ENCODE measurements at places on chromosomes 1 and 21. TPM values are rescaled to one million over a fixed set of nuclear protein-coding genes. Genes with fewer than 3 reads are reported as not detected.

IFI44 gene
- 2.0 TPM for total RNA-seq

- H3K27ac ChIP-seq = peak overlapping the region; percentile 98
- peaks cover 2% of the 10 kb centered on the region for H3K36me3 ChIP-seq
- H3K27me3 ChIP-seq = no peaks in the 10 kb centered on the region
- no peak for DNase-seq
- peaks cover 36% of the 10 kb centered on the region for H3K4me1 ChIP-seq
These were observed 705 bp upstream of the QSOX1 start for GRCh38 chr1:180154003-180154324.

FCRL4 gene
- not detected for total RNA-seq

SERPINC1 gene
- total RNA-seq = 0.64 TPM

GRCh38 chr1:73781251-73781650 is 416.7 kb downstream of the LRRIQ3 start:
- no peak for DNase-seq
- H3K27ac ChIP-seq = no peak overlapping the region
- no peaks in the 10 kb centered on the region for H3K36me3 ChIP-seq
- no peak overlapping the region for H3K4me3 ChIP-seq
- no peaks in the 10 kb centered on the region for H3K27me3 ChIP-seq

COL6A1 gene
- total RNA-seq = 34.2 TPM

- peaks cover 60% of the 10 kb centered on the region for H3K36me3 ChIP-seq
- no peak for DNase-seq
- H3K4me1 ChIP-seq = 0 out of 2 replicates have a peak, but pooled peaks cover 2% of the 10 kb centered on the region
- no peaks in the 10 kb centered on the region for H3K27me3 ChIP-seq
- H3K4me3 ChIP-seq = no peak overlapping the region
- no peak overlapping the region for H3K27ac ChIP-seq
These were observed 29.5 kb downstream of the WDR26 start for GRCh38 chr1:224404916-224405603.

CFHR3 gene
- not detected for total RNA-seq

- no peaks in the 10 kb centered on the region for H3K36me3 ChIP-seq
- no peak for DNase-seq
- H3K4me3 ChIP-seq = no peak overlapping the region
These were observed 80.6 kb downstream of the CENPF start for GRCh38 chr1:214683621-214684020.

- H3K27ac ChIP-seq = no peak overlapping the region
- no peak overlapping the region for H3K4me3 ChIP-seq
These were observed 19.2 kb upstream of the PTTG1IP start for GRCh38 chr21:44892536-44893277.

- H3K27ac ChIP-seq = peak overlapping the region; percentile 55
- no peaks in the 10 kb centered on the region for H3K36me3 ChIP-seq
- H3K27me3 ChIP-seq = no peaks in the 10 kb centered on the region
- H3K4me3 ChIP-seq = no peak overlapping the region
These were observed 172.3 kb downstream of the TGFB2 start for GRCh38 chr1:218517459-218517858.

KRTAP7-1 gene
- not detected for total RNA-seq

DNA sequence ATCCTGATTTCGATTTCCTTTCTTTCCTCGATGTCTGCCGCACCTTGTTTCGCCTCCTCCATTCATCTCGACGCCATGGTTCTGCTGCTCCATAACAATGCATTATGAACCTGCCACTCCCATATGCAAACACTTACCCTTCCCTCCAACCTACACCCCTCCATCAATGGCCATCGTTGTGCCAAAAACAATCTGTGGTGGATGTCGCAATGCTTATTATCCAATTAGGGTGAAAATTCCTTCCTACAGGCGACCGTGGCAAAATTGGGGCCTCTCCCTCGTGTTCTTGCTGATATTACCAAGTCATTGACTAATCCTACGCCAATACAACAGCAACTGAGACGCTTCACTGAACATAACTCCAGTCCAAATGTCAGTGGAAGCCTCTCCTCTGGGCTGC is 40.3 kb downstream of the CLEC20A start:
- peaks cover 9% of the 10 kb centered on the region for H3K36me3 ChIP-seq
- H3K27ac ChIP-seq = no peak overlapping the region
- no peaks in the 10 kb centered on the region for H3K27me3 ChIP-seq
- no peak overlapping the region for H3K4me3 ChIP-seq
- H3K4me1 ChIP-seq = no peaks in the 10 kb centered on the region
- no peak for DNase-seq

GRCh38 chr1:18901147-18901951 is 1.0 kb downstream of the ALDH4A1 start:
- no peak for DNase-seq
- H3K27me3 ChIP-seq = no peaks in the 10 kb centered on the region
- peaks cover 4% of the 10 kb centered on the region for H3K36me3 ChIP-seq
- peaks cover 30% of the 10 kb centered on the region for H3K4me1 ChIP-seq
- H3K27ac ChIP-seq = peak overlapping the region; percentile 95
- peak overlapping the region; percentile 93 for H3K4me3 ChIP-seq

- no peak for DNase-seq
- no peaks in the 10 kb centered on the region for H3K4me1 ChIP-seq
- H3K36me3 ChIP-seq = no peaks in the 10 kb centered on the region
- H3K27ac ChIP-seq = no peak overlapping the region
- H3K4me3 ChIP-seq = no peak overlapping the region
These were observed 262.9 kb downstream of the PTPRU start for GRCh38 chr1:29499104-29499650.

AHDC1 gene
- total RNA-seq = 47.1 TPM

LYPD8 gene
- total RNA-seq = not detected

IL12RB2 gene
- total RNA-seq = 0.26 TPM

DNA sequence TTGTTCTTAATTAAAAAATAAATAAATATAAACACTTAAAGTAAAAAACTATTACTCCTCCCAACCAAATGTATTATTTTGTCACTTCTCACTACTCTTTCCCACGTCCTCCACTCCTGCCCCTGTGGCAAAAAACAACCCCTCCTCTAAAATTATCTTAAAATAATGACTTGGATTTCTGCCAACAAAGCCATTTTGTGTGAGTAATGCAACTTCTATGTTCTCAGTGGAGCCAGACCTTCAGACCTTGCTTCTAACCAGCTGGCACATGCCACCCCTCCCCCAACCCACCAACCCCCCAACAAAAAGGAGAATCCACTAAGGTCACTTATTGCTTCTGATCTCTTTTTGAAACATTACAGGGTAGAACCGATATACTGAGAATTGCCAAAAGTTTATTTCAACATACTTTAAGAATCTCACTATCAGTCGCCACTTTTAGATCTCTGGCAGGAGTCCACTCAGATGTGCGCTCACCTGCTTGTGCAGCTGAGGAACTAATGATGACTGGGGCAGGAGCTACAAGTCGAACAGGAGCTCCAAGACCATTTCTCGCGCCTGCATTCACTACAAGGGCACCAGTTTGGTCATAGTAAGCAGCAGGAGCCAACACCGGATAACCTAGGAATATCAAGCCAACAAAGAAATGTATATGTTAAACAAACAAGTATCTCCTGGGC is 58.3 kb upstream of the SDC3 start:
- DNase-seq = no peak
- no peak overlapping the region for H3K4me3 ChIP-seq
- no peak overlapping the region for H3K27ac ChIP-seq
- peaks cover 63% of the 10 kb centered on the region for H3K36me3 ChIP-seq

C4BPB gene
- total RNA-seq = 0.62 TPM

DNA sequence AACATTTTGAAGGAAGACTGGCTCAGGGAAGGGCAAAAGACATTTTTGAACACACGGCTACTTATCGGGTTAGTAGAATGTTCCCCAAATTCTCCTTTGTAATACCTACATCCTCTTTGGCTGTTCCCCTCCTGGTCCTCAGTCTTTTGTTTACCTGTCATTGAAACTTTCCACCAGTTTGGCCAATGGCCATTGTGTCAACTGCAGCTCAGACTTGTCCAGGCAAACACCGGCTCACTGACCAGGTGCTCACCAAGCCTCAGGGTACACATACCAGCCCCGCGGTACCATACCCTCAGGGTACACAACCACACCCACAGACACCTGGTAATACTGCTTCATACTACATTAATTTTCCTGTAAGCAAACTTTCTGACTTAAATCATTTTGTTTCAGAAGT is 84.8 kb upstream of the ZNF648 start:
- H3K27ac ChIP-seq = no peak overlapping the region
- H3K4me1 ChIP-seq = no peaks in the 10 kb centered on the region
- H3K36me3 ChIP-seq = no peaks in the 10 kb centered on the region
- no peaks in the 10 kb centered on the region for H3K27me3 ChIP-seq

PPCS gene
- total RNA-seq = 72.7 TPM

DNA sequence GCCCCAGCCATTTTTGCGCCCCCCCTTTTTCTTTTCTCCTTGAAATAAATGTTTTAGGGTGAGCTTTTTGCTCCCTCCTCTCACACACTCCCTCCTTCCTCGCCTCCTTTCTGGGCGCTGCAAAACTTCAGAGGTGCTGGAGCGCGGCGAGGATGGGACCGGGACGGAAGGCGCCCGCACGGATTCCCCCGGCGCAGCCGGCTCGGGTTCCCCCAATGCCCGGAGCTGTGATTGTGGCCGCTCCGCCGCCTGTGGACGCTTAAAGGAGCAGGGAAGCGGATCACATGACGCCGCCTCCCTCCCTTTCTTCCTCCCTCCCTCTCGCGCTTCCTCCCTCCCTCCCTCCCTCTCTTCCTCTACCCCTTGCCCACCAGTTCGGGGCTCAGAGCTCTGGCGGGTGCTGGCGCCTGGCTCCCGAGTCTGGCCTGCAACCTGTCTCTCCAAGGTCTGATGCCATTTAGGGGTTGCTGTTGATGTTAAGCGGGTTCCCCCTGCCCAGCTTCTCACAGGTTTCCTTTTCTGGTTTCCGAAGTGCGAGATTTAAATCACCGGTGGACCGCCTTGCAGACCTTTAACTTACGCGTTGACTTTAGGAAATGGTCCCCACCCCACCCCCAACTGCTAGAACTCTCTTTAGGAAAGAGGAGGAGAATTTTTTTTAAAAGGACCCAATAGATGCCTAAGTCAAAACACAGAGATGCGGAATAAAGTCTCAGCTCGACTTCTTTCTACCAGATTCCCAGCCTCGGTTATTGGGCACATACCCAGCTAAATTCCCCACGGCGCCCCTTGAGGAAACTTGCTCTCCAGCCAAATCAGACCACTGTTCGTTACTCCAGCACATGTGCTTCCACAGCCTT is at the start of gene WLS:
Gene WLS, minus strand, starts transcription at position 235 of the 860 bp plus-strand sequence. Its CDS starts 224 bp downstream, at position 11.
- peak within 1 kb of the TSS; percentile 47 for H3K4me3 ChIP-seq
- H3K4me1 ChIP-seq = peaks cover 4% of the 10 kb centered on the region
- no peaks in the 10 kb centered on the region for H3K36me3 ChIP-seq

DNA sequence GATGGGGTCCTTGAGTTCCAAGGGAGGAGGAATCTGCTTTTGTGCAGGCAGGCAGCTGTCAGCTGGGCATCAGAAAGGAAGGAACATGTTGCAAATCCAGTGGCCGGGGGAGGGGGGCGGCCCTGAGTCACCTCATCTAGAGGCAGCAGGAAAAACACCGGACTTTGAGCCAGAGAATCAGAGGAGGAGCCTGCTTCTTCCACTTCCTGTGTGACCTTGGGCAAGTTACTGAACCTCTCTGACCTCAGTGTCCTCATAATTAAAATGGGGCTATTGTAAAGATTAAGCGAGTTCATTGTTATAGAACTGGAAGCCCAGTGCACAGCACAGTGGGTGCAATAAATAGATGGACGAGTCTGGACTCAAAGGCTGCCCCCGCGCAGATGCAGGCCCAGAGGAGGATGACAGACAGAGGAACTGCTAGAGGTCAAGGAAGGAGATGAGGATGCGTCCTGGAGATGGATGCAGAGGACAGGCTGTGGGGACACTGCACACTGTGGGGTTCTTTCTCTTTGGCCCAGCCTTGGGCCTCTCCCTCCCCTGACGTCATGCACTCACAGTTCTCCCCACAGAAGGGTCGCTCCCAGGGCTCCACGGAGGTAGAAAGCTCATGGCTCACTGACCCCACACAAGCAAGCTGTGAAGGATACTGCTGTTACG is 714.3 kb downstream of the MATN1 start:
- DNase-seq = no peak
- H3K36me3 ChIP-seq = no peaks in the 10 kb centered on the region
- no peaks in the 10 kb centered on the region for H3K27me3 ChIP-seq
- no peak overlapping the region for H3K4me3 ChIP-seq
- H3K4me1 ChIP-seq = peaks cover 4% of the 10 kb centered on the region

- no peak overlapping the region for H3K27ac ChIP-seq
- no peak for DNase-seq
These were observed 25.6 kb downstream of the DIRAS3 start for GRCh38 chr1:68024635-68025338.

DNA sequence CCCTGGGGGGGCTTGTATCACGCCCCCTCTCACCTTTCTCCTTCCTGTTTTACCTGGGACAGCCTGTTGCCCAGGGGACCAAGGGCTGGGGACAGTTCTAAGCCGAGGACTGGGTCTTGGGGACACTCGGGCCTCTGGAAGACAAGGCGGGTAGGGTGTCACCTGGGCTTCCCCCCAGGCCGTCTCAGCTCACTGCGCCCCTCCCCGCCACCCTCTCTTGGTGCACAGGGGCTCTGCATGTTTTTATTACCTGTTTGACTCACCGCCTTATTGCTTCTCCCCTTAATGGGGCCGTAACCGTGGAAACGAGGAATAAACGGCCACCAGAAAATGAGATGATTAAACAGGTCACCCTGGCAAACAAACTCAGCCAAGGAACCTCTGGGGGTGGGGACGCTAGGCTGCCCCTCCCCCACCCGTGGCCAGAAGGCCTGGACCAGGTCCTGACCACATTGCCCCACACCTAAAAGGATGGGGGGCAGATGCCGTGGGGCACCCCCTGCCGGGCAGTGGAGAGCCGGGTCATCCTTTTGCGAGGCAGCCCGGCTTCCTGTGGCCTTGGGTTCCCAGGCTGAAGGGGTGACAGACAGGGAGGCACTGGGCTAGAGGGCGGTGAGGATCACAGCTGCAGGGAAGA is 109.9 kb downstream of the CASZ1 start:
- H3K36me3 ChIP-seq = no peaks in the 10 kb centered on the region
- no peaks in the 10 kb centered on the region for H3K27me3 ChIP-seq
- no peak for DNase-seq
- peaks cover 31% of the 10 kb centered on the region for H3K4me1 ChIP-seq
- H3K4me3 ChIP-seq = no peak overlapping the region
- H3K27ac ChIP-seq = peak overlapping the region; percentile 48

GRCh38 chr1:167090314-167090942 is at the start of gene GPA33:
TSS of gene GPA33 (minus strand) at chr1:167090377. CDS start at chr1:167090287, 90 bp downstream.
- no peak within 1 kb of the TSS for H3K4me3 ChIP-seq
- no peak for DNase-seq
- no peaks in the 10 kb centered on the region for H3K4me1 ChIP-seq
- no peaks in the 10 kb centered on the region for H3K36me3 ChIP-seq
- no peaks in the 10 kb centered on the region for H3K27me3 ChIP-seq
- no peak within 1 kb of the TSS for H3K27ac ChIP-seq

GRCh38 chr1:85317560-85317959 is 41.1 kb upstream of the BCL10 start:
- no peak overlapping the region for H3K4me3 ChIP-seq
- DNase-seq = no peak
- H3K36me3 ChIP-seq = peaks cover 6% of the 10 kb centered on the region
- H3K4me1 ChIP-seq = peaks cover 47% of the 10 kb centered on the region
- H3K27me3 ChIP-seq = no peaks in the 10 kb centered on the region
- peak overlapping the region; percentile 85 for H3K27ac ChIP-seq

MIXL1 gene
- total RNA-seq = 0.69 TPM

GRCh38 chr1:64378826-64379225 is 91.1 kb upstream of the CACHD1 start:
- DNase-seq = no peak
- H3K4me1 ChIP-seq = no peaks in the 10 kb centered on the region
- H3K4me3 ChIP-seq = no peak overlapping the region
- no peak overlapping the region for H3K27ac ChIP-seq
- no peaks in the 10 kb centered on the region for H3K36me3 ChIP-seq

Measured in Panc1 (cell line).